Activated naive CD4-positive, alpha-beta T cell treated with anti-CD3 and anti-CD28 coated beads, Interleukin-2, amount 50 U/mL, for 16 hours (primary cell): ENCODE measurements at places on chromosomes 11 and 22.

DNA sequence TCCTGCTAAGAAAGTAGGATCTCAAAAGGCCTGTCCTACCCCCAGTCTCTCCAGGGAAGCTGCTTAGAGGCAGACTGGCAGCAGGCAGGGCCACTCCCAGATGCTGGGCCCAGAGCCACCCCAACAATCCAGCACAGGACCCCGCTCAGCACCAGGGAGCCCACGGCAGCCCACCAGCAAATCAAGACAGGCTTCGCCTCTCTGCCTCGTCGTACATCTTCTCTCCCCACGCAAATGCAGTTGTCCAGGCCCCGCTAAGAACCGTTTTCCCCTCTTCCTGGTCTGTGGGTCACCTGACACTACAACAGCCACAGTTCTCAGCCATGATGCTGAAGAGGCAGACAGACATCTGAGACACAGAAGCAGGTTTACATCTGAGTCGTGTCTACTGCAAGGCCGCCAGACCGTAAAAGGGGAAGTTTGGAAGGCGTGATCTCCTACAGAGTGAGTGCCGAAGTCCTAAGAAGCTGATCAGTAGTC lies 51.1 kb downstream of the IGSF9B start:
- DNase-seq: no peak

DNA sequence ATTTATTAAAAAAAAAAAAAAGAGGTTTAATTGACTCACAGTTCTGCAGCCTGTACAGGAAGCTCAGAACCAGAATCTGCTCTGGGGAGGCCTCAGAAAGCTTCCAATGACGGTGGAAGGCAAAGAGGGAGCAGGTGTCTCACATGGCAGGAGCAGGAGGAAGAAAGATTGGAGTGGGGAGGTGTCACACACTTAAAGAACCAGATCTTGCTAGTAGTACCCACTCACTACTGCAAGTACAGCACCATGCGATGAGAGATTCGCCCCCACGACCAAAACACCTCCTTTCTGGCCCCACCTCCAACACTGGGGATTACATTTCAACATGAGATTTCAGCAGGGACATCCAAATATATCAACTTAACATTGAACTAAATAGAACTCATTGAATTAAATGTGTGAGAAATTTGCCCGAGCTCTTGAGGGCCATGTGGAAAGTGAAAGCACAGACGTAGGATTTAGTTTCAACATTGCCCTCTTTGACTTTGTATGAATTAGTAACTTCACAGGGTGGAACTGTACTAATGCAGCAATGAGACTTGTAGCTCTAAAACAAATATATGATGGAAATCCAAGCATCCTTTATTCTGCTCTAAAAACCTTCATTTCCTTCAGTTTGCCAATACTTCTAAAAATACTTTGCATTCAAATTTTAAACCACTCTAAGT lies 628.2 kb downstream of the FAM181B start:
- DNase-seq: no peak

- DNase-seq: no peak
Observed at GRCh38 chr22:41223535-41223934, 17.2 kb downstream of the CHADL start.

DNA sequence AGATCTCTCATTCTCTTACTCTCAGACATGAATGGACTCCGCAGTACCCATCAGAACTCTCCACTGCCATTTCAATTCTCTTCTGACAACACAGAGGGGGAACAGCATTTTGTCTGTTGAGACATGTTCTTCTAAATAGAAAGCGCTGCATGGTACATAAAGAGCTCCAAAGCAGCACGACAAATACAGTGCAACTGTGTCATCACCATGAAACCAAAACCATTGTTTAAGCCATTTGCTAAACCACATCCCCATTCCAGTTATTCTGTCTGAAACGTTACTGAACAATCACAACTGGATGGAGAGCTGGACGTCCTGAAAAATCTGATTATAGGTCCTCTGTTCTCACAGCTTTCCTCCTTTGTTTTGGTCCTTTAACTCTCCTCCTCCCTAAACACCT lies 17.9 kb upstream of the TENM4 start:
- no peak for DNase-seq

GRCh38 chr11:46529095-46529905 lies 64.5 kb downstream of the AMBRA1 start:
- peak; percentile 76 for DNase-seq

- DNase-seq: no peak
Observed at GRCh38 chr11:10604340-10604748, 35.9 kb upstream of the LYVE1 start.

DNA sequence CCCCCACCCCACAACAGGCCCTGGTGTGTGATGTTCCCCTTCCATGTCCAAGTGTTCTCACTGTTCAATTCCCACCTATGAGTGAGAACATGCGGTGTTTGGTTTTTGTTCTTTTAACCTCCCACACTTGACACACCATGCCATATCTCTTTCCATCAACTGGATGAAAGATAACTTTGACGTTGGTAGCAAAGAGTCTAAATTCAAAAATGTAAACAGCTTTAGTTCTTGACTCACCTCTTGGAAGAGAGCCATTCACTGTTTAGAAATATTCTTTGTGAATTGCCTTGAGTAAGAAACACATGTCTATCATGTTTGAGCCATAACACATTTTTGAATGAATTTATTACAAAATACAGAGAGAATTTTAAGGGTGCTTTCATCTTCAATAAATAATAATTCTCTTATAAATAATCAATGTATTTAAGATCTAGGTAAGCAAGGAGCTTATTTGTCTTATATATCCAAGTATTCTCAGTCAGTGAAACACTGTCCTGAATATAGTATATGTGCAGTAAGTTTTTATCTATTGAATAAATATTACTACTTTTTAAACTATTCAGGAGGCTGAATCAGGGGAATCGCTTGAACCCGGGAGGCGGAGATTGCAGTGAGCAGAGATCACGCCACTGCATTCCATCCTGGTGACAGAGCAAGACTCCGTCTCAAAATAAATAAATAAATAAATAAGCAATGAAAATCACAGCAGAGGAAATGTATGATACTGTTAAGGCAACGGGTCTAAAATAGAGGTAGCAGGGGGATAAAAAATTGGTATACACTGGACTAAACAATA lies 6.7 kb downstream of the CARD18 start:
- no peak for DNase-seq

- DNase-seq: no peak
Observed at GRCh38 chr11:35112056-35112845, 26.7 kb upstream of the CD44 start.

DNA sequence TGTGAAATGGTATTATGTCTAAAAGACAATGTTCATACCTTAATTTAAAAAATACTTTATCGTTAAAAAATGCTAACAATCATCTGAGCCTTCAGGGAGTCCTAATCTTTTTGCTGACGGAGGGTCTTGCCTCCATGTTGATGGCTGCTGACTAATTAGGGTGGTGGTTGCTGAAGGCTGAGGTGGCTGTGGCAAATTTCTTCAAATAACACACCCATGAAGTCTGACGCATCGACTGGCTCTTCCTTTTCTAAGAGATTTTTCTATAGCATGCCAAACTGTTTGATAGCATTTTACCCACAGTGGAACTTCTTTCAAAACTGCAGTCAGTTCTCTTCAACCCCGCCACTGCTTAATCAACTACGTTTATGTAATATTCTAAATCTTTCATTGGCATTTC lies 33.6 kb downstream of the TCF20 start:
- no peak for DNase-seq

DNA sequence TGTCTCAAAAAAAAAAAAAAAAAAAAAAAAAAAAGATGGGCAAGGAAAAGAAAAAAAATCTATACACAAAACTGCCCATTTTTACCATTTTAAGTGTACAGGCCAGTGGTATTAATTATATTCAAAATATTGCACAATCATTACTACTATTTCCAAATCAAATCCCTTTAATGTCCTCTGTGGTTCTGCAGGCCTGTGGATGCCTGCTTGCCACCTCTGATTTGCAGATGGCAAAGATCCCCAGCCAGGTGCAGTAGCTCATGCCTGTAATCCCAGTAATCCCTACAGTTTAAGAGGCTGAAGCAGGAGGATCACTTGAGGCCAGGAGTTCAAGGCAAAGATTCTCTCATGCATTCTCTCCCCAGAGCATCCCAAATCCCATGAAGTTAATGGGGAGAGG lies 20.2 kb downstream of the RFPL1 start:
- DNase-seq: no peak

GRCh38 chr22:50119768-50120251 lies 30.0 kb downstream of the MOV10L1 start:
- no peak for DNase-seq

DNA sequence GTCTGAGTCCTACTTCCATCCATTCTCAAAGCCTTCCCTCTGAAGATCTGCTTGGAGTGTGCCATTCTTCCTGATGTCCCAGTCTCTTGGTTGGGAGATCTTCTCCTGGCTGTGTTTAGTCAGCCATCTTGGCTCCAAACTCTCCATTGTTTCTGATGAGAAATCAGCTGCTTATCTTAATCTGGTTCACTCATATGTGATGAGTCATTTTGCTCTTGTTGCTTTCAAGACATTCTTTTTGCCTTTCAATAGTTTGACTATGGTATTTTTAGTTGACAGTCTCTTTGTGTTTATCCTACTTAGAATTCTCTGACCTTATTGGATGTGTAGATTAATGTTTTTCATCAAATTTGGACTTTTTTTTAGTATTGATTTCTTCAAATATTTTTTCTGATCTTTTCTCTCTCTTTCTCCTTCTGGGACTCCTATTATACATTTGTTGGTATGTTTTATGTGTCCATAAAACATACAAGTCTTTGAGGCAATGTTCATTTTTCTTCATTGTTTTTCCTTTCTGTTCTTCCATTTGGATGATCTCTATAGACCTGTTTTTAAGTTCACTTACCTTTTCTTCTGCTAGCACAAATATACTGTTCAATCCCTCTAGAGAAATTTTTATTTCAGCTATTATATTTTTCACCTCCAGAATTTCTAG lies 77.2 kb upstream of the CLPB start:
- DNase-seq: no peak

DNA sequence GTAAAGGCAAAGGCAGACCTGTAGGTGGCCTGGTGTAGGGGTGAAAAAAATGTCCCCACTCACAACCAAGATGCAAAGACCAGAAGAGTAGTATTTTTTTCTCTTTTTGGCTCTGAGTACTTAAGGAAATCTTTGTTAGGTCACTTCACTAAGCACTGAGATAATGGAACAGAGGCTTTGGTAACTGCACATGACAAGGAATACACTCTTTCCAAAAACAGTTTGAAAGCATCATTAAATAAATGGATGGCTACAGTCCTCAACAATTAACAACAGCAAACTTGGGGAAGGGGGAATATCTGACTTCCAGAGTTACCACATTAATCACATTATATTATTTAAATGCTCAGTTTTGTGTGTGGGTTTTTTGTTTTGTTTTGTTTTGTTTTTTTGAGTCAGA lies 26.9 kb upstream of the PGM2L1 start:
- DNase-seq: no peak

- no peak for DNase-seq
Observed at GRCh38 chr11:104691129-104691528, 207.1 kb downstream of the CASP12 start.
